ENCODE measurements at places on chromosomes 6 and 20.

DNA sequence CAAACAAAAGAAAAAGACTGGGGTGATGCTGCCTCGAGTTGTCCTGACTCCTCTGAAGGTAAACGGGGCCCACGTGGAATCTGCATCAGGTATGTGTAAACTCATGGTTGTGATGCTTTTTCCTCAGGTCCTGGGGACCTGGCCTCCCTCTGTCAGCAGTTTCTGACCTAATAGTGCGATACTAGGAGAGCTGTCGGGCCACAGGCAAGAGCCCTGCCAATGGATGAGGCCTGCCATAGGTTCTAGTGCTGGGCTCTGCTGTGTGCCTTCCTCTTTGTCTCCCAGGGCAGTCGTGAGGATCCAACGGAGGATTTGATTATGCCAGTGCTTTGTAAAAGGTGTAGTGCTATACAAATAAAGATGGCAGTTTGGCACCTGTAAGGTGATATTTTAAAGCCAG, 71.2 kb downstream of the ASXL1 start:
- DNase-seq = no peak

DNA sequence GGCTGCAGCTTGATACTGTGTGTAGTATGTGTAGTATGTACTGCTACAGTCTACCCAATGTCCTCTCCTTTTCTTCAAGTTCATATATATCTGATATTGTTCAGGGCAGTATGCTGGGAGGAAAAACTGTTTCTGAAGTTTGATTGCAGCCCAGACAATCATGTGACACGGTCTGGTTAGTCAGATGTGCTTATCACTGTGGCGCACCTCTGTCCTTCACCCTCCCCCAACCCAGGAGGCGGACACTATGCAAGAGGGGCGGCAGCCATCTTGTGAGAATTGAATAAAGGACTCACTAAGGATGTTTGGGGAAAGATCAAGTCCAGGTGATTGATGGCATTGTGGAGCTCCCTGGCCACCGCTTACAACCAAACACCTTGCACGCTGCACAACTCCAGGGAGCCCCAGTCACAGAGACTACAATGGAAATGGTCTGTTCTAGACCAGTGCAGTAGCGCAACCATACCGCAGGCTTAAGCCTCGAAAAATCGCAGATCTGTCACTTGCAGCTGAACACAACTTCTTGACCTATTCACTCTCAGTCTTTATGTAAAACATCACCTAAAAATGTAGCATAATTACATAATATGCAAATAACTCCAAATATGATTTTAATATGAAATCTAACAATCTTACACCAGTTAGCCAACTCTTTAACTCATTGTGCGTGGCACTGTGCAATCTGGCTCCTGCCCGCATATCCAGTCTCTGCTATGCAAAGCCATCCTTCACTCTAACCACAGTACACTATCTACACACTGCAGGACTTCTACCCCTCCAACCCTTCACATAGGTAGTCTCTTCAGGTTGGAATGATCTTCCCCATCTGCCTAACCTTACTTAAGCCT, 79.3 kb downstream of the VGLL2 start:
- DNase-seq = no peak

GRCh38 chr6:98835149-98836024, 1.0 kb downstream of the POU3F2 start:
- peak; percentile 42 for DNase-seq

DNA sequence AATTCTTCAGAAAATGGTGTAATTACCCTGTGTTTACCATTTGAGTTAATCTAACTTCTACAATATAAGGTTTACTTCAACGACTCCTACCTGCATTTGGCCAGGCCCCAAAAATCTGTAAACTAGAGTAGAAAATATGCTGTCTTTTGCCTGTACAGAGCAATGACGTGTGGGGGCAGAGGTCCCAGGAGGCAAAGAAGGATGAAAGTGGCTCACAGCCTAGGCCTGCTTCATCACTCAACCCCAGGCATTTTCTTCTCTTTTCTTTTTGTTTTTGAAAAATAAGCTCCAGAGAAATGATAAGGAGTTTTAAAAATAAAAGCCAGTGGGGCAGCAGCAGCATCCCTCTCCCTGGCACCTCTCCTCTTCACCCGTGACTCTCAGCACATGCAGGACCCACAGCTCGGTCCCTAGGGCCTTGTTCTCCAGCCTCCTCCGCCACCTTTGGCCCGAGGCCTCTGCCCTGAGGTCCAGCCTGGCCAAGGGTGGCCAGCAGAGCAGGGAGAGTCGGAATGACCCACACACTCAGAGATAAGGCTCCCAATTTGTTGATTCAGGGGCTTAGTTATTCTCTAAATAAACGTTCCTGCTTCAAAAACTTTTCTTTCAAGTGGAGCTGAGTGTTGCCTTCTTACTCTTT, 310.3 kb upstream of the RNF24 start:
- DNase-seq = no peak

- DNase-seq = no peak
Observed at GRCh38 chr6:3965071-3965718, 113.7 kb downstream of the FAM217A start.

Data from COR-L47 (cell line).